ENCODE measurements at places on chromosomes 3 and 15. TPM values are rescaled to one million over a fixed set of nuclear protein-coding genes. Genes with fewer than 3 reads are reported as not detected.

DNA sequence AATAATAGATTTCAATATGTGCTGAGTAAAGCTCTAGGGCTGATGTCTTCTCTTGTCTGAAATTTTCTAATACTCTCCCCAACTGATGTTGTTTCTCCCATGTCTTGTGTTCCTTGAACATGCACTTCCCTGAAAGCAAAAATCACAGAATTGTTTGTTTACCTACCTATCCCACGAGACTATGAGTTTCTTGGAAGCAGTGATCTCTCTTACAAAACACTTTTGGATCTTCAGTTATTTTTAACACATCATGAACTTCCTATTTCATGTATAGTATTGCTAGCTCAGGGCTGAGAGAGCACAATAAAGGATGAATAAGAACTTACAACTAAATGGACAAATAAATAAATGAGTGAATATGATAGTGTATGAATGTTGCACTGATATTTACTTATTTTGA lies 365.0 kb downstream of the ROBO2 start:
- DNase-seq = no peak

DNA sequence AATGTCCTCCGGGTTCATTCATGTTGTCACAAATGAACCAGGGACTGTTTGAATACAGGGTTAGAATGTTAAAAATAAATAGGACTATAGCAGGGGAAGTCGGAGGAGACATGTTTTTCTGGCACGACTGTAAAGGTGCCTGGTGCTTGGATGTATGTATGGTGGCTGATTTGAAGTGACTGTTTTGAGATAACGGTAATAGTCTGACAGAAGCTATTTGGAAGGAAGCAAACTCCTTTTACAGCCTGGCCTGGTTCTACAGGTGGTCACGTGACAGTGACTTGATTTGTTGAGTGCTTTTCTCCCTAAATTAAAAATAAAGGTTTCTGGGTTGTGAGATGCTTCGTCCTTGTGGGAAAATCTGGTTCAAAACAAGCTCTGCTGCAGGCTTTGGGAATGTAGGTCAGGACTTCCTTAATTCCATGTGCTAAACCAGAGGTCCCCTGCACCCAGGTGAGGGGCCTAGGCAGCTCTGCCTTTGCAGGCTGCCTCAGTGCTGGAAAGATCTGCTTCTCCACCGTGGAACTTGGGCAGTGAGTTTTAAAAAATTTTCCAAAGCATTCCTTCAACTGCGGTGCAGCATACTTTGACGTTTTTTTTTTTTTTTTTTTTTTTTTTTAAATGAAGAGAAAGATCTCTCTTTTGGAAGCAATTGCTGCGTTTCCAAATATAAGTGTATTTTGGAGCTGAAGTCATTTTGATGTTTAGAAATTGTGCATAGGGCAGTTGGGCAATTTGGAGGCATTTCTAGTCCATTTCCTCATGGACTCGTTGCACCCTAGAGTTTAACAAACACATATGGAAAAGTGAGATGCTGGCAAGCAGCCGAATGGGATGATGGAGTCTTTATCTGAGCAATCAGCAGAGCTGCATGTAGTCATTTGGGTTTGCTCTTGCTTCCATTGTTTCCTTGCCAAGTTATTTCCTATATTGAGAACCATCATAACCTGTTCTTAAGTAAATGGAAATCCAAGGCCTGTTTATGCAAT lies 30.9 kb downstream of the ITPR1 start:
- DNase-seq = no peak

The ADGRG7 gene
- polyA plus RNA-seq = not detected

The PP2D1 gene
- polyA plus RNA-seq = not detected

The GATA2 gene
- not detected for polyA plus RNA-seq

Data from B cell (primary cell).